PC-3 (cell line): ENCODE measurements at places on chromosomes 12 and 14. TPM values are rescaled to one million over a fixed set of nuclear protein-coding genes. Genes with fewer than 3 reads are reported as not detected.

Gene STON2
- total RNA-seq, result 12.3 and 16.1 TPM in 2 replicates

Gene CBLN3
- 2.9 and 3.4 TPM in 2 replicates for total RNA-seq

Gene FAM181A
- total RNA-seq, result not detected in 2 replicates

Gene TCL1B
- not detected in 2 replicates for total RNA-seq

DNA sequence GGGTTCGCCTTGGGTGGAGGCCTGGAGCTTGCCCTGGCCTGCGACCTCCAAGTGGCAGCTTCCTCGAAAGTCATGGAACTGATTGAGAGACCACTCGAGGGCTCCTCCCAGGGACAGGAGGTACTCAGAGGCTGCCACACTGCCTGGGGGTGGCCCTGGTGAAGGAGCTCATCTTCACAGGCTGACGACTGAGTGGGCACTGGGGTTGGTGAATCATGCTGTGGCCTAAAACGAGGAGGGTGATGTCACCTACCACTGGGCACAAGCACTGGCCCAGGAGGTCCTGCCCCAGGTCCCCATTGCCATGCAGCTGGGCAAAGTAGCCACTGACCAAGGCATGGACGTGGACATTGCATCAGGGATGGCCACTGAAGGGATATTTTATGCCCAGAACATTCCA is 32.1 kb downstream of the ITPR2 start:
- no peak overlapping the region for H3K27ac ChIP-seq
- H3K27me3 ChIP-seq, result no peaks in the 10 kb centered on the region
- no peak overlapping the region for H3K4me3 ChIP-seq
- DNase-seq, result no peak
- no peaks in the 10 kb centered on the region for H3K36me3 ChIP-seq
- H3K4me1 ChIP-seq, result peaks cover 9% of the 10 kb centered on the region

DNA sequence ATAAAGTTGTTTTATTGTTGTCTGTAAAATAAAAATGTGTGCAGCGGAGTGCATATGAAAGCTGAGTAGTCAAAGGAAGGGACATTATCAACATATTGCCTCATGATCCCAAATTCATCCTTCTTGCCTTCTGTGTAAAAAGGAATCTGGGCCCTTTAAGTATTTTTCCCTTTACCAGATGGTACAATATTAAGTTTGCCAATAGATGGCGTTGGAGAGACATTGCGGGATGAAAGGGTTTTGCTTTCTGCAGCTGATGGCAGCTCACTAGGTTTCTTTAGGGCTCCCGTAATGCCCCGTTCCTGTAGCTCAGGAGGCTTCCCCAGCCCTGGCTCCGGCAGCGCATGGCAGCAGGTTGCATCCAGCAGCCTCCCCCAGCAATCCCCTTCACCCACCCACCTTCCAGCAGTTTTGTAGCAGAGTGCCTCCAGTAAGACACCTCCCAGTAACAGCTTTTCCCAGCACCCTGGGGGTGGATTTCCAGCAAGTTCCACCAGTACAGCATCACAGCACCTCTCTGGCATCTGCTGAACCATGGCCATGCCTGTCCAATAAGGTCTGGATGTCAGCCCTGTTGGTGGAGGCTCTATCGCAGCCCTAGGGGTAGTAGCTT is 354.4 kb downstream of the MED13L start:
- no peak overlapping the region for H3K4me3 ChIP-seq
- H3K36me3 ChIP-seq, result no peaks in the 10 kb centered on the region
- DNase-seq, result peak; percentile 48
- H3K27ac ChIP-seq, result no peak overlapping the region
- no peaks in the 10 kb centered on the region for H3K4me1 ChIP-seq

- no peaks in the 10 kb centered on the region for H3K27me3 ChIP-seq
Observed at GRCh38 chr14:55451950-55452349, 11.5 kb upstream of the TBPL2 start.

DNA sequence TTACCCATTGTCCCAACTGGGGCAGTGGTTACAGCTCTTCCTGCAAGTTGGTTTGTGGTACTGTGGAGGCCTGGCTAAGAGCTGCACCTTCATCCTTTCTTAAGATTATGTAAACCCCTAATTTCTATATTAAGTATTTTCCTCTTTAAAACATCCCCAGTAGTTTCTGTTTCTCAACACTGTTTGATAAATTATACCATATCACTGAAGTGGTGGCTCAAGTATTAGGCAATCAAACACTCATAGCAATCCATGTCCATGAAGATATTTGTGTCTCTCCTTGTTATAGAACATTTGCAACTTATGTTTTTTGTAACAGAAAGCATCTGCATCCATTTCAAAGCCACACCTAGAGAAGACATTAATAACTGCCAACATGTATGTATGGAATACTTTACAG is 31.8 kb downstream of the ATXN3 start:
- no peak for DNase-seq
- peaks cover 5% of the 10 kb centered on the region; the same call in 1 of the 2 replicates for H3K36me3 ChIP-seq
- H3K4me3 ChIP-seq, result no peak overlapping the region
- no peak overlapping the region for H3K27ac ChIP-seq

DNA sequence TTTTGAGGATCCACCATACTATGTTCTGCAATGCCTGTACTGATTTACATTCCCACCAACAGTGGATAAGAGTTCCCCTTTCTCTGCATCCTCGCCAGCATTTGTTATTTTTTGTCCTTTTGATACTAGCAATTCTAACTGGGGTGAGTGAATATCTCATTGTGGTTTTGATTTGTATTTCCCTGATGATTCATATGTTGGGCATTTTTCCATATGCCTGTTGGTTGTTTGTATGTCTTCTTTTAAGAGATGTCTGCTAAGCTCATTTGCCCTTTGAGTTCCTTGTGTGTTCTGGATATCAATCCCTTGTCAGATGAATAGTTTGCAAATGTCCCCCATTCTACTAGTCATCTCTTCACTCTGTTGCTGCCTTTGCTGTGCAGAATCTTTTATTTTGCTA is 49.0 kb upstream of the MSRB3 start:
- H3K27me3 ChIP-seq, result no peaks in the 10 kb centered on the region
- no peak overlapping the region for H3K4me3 ChIP-seq
- H3K36me3 ChIP-seq, result peaks cover 6% of the 10 kb centered on the region; the same call in 1 of the 2 replicates
- DNase-seq, result peak; percentile 87
- peaks cover 11% of the 10 kb centered on the region for H3K4me1 ChIP-seq

DNA sequence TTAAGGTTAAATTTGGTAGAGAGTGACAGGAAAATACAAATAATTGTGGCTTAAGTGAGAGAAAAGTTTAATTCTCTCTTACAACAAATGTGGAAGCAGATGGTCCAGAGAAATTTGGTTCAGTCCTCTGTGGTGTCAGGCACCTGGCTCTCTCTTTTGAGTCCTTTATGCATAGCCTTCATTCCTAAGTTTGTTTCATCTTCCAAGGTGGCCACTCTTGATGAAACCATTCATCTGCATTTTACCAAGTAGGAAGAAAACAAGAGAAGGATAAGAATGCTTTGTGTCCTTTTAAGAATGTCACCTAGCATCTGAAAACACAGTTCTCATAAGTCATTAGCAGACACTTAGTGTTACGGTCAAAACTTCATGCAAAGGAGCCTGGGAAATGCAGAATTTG is 442.5 kb downstream of the CCER1 start:
- H3K4me3 ChIP-seq, result no peak overlapping the region
- H3K27ac ChIP-seq, result no peak overlapping the region
- no peaks in the 10 kb centered on the region for H3K27me3 ChIP-seq
- DNase-seq, result no peak
- no peaks in the 10 kb centered on the region for H3K36me3 ChIP-seq
